ENCODE measurements at places on chromosomes 3 and 15.

- DNase-seq, result no peak
Observed at GRCh38 chr3:180970931-180971330, 18.6 kb downstream of the DNAJC19 start.

DNA sequence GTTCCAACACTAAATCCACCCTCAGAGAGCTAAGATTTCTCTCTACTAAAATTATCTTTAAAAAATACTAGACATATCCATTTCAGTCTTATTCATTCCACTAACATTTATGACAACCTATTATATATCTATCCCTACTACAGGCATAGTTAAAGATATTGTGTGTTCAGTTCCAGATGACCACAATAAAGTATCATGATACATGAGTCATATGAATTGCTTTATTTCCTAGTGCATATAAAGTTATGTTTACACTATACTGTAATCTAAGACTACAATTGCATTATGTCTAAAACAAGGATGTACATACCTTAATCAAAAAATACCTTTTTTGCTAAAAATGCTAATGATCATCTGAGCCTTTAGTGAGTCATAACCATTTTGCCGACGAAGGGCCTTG is 19.4 kb downstream of the SHOX2 start:
- no peak for DNase-seq

GRCh38 chr15:60731583-60732130 is 252.7 kb upstream of the ICE2 start:
- no peak for DNase-seq

DNA sequence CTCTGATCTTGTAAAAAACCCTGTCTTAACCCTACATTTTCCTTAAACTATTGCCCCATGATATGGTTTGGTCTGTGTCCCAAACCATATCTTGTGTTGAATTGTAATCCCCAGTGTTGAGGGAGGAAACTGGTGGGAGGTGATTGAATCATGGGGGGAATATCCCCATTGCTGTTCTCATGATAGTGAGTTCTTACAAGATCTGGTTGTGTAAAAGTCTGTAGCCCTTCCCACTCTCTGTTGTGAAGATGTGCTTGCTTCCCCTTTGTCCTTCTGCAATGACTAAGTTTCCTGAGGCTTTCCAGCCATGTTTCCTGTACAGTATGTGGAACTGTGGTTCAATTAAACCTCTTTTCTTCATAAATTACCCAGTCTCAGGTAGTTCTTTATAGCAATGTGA is 881.4 kb downstream of the DIPK2A start:
- DNase-seq, result no peak

GRCh38 chr3:18382760-18383369 is 42.3 kb downstream of the SATB1 start:
- no peak for DNase-seq

DNA sequence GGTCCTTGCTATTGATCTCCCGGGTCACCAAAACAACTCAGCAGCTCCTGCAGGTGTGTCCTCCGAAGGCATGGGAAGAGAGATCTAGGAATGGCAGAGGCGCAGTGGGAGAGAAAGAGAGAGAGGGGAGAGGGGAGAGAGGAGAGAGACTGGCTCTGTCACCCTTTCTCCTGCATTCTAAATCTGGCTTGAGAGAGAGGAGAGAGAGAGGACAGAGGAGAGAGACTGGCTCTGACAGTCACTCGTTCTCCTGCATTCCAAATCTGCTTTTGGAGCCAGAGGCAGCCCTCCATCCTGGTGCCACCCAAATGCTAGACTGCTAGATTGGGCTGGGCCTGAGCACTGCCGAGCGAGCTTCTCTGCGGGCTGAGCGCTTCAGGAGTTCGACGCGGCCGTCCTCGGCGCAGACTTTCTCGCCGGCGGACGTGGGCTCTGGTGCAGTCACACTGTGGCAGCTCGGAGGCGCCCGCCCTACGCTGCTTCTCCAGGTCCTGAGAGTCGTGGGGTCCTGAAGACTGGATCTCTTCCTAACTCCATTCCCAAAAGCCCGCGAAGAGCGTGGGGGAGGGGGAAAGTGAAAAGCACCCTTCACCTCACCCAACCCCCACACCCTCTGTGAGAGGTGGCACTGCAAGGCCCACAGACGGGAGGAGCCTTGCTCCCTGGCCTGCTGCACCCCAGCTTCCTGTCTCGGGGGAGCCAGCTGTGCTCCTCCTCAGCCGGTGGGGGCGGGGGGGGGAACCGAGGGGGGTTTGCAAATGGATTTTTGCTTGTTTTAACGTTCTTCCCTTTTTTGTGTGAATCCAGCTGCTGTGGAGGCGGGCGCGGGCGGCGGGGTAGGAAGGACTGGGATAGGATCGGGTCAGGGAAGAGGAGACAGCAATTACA is 222.3 kb downstream of the MEIS2 start:
- DNase-seq, result no peak

DNA sequence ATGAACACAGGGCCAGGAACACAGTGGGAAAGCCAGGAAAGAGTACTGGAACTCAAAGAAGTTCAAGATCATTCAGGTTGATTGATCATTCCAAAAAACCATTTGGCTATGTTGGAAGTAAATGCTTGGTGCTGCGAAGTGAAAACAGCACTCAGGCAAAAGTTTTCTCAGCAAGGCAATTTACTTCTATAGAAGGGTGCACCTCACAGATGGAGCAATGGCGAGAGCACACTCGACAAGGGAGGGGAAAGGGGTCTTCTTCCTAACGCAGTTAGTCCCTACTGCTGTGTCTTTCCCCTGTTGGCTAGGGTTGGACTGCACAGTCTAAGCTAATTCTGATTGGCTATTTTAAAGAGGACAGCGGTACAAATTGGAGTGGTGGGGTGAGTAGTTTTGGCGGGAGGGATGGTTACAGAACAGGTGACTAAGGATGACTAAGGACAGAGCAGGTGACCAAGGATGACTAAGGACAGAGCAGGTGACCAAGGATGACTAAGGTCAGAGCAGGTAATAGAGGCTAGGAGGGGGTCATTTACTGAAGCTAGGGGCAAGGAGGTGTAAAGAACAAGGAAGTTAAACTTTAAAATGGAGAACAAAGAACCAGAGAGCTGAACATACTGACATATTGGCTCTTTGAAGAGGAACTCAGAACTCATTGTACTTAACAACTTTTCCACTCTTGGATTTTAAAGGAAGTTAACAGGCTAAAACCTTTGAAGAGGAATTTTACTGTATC is 43.3 kb downstream of the HOMER2 start:
- no peak for DNase-seq

DNA sequence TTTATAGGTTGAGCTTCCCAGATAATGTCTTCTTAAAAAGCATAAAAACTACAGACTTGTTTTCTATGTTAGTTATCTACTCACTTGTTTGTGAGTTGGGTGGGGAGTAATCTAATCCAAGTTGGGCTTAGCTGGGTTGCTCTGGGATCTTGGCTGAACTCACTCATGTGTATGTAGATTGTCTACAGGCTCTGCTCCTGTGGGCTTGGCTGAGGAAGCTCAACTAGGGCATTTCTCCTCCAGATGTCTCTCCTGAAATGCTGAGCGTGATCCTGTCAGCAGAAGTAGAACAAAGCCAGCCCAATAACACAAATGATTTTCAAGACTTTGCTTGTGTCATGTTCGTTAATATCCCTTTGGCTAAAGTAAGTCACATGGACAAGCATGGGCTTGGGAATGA is 17.3 kb downstream of the KCNH8 start:
- no peak for DNase-seq

DNA sequence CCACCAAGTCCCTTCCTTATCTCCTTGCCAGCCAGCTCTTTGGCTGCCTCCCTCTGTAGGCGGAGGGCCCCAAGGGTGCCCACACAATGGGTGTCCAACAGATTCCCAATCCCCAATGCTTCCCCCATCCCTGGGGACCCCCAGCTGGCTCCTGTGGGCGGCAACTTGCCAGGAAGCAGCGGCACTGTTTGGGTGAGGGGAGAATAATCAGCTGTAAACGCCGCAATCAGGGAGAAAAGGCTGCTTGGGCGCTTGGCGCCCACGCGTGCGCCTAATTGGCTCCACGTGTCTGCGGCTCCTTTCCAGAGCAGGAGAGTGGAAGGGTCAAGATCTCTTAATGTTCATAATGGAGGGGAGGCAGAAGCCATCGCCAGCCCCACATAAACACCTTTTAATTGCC is 67.9 kb upstream of the TMEM115 start:
- DNase-seq, result no peak

DNA sequence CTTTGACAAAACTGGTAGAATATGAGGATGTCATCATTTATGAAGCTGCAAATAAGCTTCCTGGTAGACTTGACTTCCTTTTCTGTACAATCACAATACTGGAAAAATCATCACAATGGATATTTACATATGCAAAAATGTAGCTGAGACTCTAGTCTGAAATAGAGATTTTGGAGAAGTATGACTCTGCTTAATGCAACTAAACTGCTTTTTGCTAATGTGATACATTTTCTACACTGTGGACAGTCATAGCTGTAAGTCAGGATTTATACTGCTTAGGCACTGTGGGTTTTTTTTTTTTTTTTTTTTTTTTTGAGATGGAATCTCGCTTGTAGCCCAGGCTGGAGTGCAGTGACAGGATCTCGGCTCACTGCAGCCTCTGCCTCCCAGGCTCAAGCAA is 34.5 kb upstream of the ST3GAL6 start:
- no peak for DNase-seq

- no peak for DNase-seq
Observed at GRCh38 chr3:189389346-189389745, 217.6 kb downstream of the TPRG1 start.

DNA sequence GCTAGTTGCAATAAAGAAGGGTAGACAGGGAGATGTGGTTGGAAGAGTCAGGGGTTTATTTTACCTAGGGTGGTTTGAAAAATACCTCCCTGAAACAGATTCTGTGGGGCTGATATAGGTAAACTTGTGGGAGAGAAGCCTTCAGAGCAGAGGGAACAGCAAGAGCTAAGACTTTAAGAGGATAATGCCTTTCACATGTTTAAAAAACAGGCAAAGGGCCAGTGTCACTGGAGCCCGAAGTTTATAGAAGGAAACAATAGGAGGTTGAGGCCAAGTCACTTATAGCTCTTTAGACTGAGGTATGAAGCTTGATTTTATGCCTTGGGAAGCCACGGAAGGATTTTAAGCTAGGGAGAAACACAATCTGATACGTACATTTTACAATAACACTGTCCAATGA is 448.7 kb downstream of the TAFA4 start:
- DNase-seq, result no peak

GRCh38 chr3:65439641-65440284 is 599.0 kb downstream of the MAGI1 start:
- DNase-seq, result peak; percentile 71

DNA sequence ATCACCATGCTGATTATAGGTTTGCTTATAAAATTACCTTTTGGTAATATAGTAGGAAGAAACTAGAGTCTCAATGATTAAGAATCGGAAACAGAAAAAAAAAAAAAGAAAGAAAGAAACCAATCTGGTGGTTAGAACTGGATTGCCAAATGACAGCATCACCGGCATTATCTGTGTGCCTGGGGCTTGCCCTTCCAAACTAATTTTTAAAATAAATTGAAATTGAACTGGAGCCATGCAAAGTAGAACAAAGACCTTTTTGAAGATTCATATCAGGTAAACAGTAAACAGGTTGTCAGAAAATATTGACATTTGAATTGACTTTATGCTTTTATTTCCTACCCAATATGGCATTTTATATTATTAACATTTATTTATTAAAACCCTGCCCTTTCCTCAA is 11.2 kb upstream of the CPB1 start:
- no peak for DNase-seq

- DNase-seq, result no peak
Observed at GRCh38 chr3:142211034-142211433, 14.4 kb downstream of the GK5 start.

- DNase-seq, result no peak
Observed at GRCh38 chr3:135271177-135272025, 476.3 kb downstream of the EPHB1 start.

DNA sequence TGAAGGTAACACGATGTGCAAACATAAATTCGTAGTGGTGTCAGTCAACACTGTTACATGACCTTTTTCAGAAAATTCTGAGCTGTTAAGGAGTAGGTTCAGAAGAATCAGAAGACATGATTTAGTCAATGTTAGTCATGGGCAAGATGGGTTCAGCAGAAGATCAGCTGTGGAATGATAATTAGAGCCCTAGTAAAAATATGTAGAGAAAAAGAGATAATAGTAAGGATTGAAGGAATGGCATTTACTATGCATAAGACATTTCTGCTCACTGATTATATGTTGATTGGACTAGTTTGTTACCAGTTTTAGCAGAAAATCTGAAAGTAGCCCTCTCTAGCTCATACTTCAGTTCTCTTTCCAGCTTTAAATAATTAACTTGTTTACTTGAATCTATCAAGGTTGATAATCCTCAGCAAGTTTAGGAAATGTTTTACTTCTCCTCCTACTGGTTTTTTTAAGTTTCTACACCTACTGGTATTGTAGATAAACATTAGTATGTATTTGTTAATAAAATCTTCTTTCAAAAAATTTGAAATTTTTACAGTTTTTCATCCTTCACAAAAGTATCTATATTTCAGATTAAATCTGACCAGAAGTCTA is 98.6 kb downstream of the ALCAM start:
- no peak for DNase-seq

GRCh38 chr15:40075298-40076044 is 33.2 kb downstream of the BMF start:
- no peak for DNase-seq

Data from left forelimb (tissue), 1 donor.